Astrocyte of the spinal cord (primary cell): ENCODE measurements at places on chromosomes 7 and 10.

DNA sequence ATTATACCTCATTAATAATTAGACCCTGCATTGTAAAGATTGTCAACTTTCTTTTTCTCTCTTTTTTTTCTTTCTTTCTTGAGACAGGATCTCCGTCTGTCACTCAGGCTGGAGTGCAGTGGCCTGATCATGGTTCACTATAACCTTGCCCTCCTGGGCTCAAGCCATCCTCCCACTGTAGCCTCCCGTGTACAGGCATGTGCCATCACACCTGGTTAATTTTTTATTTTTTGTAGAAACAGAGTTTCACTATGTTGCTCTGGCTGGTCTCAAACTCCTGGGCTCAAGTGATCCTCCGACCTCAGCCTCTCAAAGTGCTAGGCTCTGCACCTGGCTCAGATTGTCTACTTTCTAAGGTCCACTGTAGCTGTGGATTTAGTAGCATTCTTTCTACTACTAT lies 50.7 kb downstream of the MDFIC start:
- no peak for DNase-seq

DNA sequence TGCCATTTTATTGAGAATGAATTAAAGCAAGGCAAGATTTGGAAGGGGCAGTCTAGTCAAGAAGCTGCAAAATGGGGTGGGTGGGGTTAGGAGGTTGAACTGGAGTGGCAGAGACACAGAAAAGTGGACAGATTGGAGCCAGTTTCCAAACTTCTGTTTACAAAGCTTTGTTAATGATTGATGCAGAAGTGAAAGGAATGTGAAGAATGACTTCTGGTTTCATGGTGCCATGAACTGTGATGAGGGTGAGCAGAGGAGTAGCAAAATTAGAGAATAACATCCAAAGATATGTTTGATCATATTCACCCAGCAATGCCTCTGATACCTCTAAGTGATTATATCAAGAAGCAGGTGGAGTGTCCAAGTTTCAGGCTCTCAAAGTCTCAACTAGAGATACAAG lies 1118.0 kb upstream of the C7orf33 start:
- DNase-seq: no peak

DNA sequence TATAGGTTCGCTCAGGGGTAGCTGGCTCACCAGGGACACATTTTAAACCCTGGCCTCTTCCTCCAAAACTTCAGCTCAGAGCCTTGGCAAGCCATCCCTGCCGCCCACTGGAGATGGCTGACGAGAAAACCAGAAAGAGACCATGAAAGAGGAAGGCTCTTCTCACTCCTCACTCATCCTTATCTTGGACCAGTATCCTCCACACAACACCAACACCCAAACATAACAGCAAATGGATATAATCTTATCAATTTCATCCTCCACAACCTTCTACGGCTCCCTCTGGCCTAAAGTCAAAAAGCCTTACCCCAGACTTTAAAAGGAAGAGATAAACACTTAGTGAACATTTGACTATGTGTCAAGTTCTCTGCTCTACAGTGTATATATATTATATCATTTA lies 26.9 kb downstream of the DLG5 start:
- no peak for DNase-seq

- no peak for DNase-seq
Observed at GRCh38 chr7:71896535-71896934, 515.6 kb downstream of the CALN1 start.

DNA sequence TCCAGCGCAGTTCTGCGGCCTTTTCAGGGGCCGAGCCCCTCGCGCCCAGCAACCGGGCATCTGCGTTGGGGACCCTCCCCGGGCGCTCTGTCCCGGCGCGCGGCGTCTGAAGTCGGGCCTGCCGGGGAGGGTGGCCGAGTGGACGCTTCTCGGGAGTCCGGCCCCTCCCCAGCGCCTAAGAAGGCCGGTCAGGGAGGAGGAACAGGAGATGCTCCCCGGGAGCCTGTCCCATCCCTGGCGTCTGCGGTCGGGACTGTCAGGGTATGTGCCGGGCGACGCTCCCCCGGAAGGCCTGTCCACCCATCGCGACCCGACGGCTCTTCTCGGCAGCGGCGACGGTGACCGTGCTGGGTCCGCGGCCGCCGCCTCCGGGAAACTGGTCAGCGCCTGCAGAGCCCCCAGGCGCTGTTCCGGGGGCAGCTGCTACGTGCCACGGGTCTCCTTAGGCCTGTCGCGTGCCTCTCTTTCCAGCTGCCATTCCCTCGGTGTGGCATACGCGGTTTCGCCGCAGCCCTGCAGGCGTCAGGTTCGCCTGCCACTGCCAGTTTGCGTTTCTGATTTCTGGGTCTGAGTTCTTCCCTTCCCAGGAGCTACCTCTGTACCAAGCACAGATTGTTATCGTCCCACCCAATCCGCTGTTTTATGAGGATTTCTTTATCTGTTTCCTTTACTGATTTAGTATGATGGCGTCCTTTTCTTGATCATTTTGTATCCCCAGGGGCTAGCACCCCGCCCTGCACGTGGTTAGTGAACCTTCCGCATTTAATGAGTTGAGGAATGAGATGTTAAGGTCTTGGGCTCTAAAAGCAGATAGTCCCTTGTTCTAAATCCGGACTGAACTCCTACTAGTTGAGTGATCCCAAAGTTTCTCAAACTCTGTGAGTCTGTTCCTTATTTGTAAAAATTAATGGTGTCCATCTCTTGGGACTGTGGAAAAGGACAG lies 782 bp downstream of the IFIT5 start:
- peak; percentile 43 for DNase-seq

- peak; percentile 90 for DNase-seq
Observed at GRCh38 chr7:5591278-5591874, 167.7 kb upstream of the TNRC18 start.

DNA sequence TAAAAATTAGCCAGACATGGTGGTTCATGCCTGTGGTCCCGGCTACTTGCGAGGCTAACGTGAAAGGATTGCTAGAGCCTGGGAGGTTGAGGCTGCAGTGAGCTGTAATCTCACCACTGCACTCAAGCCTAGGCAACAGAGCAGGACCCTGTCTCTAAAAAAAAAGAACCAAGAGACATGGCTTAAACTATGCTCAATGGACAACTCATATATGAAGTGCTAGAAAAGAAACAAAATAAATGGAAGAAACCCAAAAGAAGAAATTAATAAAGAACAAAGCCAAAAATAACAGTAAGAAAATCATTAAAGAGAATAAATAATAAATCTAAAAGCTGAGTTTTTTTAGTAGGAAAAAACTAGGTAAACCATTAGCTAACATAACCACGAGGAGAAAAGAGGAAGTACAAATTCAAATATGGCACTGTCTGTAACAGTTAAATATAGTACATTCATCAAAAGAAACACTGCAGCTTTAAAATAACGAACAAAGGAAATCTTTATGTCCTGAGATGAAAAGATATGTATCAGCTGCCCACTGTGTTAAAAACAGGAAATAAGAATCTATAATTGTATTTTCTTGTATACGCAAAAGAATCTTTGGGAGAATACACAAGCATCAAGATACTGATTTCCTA lies 48.7 kb downstream of the UPF2 start:
- no peak for DNase-seq
